Stomach (tissue), 19 donors: ENCODE measurements at places on chromosomes 6 and 20. TPM values are rescaled to one million over a fixed set of nuclear protein-coding genes. Genes with fewer than 3 reads are reported as not detected.

- DNase-seq = no peak
These were observed 154.0 kb downstream of the ZDHHC14 start for GRCh38 chr6:157534977-157535339.

GRCh38 chr20:54170026-54170471 lies 3.7 kb downstream of the CYP24A1 start:
- DNase-seq = no peak

DNA sequence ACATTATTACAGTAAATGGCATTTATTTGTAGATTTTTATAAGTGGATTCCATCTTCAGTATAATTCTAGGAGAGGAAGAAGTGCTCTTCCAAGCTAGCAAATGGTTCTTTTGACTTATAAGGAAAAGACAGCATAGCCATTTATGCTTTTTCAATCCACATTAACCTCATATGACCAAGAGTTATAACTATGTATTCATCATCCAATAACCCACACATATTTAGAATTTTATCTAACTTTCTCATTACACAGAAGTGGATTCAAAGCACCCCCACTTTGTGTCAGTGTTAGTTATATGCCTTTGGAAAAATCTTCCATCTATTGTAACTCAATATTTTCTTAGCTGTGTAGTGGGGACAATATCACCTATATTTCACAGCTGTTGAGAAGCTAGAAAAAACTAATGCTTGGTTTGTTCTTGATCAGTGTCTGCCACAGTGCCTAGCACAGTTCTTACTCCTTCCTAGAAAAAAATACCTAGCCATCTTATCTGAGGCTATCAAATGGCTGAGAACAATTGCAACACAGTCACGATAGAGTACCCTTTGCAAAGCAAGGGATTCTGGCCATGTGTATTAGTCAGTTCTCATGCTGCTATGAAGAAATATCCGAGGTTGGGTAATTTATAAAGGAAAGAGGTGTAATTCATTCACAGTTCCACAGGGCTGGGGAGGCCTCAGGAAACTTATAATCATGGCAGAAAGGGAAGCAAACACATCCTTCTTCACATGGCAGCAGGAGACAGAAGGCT lies 986.3 kb downstream of the TFAP2A start:
- DNase-seq = no peak

DNA sequence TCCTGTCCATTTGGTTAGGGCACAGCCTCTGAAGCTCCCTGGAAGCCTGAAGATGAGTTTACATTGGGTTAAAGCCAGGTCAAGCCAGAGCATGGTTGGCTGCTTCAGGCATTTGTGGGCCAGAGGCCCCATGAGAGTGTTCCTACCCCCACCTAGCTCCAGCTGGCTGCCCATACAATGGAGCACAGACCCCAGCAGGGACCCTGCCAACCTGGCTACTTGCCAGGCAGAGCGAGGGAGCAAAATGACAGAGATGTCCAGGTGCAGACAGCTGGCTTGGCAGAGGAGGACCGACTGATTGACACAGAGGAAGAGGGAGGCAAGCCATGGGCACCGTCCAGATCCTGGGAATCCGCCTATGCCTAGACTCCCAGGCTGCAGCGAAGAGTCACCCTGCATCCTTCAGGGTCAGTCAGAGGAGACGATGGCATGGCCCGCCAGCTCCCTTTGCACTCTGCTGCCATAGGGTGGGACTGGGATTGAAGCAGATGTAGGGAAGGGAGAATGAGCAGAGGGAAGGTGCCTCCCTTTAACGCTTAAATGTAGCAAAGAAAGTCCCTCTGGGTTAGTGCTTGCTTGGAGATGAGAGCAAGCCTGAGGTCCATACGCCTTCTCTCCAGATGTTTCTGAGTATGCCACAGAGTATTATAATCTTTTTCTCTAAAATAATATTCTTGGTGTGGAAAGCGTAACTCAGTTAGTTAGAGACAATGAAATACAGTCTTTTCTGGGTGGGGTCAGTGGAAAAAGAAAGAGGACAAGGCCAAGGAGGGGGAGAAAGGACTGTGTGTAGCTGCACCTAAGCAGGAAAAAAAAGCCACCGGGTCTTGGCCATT lies 77.6 kb upstream of the FYN start:
- DNase-seq = peak; percentile 15

DNA sequence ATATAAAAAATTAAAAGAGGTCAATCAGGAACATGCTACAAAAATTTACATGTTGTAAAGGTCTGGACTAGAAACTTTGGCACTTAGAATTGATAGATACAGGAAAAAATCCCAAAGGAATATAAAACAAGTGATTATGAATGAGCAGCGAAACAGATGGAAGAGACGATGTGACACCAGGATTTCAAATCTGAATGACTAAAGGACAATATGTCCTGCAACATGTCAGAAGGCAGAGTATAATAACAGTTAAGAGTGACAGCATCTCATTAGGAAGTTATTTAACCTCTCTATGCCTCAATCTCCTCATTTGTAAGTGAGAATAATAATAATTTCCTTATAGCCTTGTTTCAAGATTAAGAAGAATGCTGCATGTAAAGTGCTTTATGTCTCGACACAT lies 50.3 kb downstream of the FRK start:
- no peak for DNase-seq

DNA sequence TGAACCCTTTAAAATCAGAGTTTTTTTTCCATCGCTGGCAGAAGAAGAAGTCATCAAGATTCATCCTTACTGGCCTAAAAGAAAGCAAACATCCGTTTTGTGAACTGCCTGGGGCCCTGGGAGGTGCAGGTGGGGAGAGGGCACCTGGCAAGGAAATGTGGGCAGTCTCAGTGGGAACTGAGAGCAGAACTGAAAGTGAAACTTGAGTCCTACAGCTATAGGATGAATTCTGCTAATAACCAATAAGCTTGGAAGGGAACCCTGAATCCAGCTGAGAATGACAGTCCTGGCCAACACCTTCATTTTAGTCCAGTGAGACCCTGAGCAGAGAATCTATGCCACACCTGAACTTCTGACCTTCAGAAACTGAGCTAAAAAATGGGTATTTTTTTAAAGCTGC lies 130.1 kb upstream of the ASCC3 start:
- no peak for DNase-seq

DNA sequence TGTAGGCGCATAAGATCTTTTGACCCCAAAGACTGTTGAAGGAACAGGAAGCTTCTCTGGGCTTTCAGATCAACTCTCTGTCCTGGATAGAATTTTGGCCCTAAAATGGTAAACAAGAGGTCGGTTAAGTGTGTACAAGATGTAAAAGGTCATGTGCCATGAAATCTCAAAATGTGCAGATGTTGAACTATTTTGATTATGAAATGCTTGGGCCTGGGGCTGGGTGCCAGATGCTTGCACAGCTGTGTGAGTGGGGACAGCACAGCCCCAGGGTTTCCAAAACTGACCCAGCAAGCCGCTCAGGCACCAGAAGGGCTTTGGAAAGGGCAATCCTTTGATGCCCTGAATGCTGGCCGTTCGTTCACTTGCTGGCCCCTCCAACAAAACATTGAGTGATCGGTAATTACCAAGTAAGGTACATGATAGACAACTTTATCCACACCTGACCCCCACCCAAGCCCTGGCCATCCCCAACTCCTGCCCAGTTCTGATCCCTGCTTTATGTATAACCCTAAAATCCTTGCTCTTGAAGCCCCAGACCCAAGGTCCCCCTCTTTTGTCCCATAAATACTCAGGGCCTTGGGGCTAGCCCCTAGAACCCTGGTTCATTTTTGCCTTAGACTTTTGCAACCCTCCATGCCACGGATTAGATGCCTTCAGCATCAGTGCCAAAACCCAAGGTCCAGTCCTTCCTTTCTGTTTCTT lies 1.9 kb downstream of the TMEM239 start:
- no peak for DNase-seq

DNA sequence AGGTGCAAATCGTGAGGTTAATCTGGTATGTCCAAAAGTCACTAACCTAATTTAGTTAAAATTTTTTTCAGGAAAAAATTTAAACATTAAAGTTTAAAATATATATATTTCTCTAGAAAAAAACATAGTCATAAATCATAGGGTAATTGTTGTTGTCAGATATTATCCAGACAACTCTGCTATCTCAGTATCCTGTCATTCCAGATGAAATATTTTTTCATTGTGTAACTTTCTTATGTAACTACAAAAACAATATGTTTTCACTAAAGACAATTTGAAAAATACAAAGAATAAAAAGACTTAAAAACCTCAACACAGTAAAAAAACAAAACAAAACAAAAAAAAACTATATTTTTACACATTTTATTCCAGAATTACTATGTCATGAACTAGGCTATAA lies 57.6 kb downstream of the TENT5A start:
- DNase-seq = no peak

DNA sequence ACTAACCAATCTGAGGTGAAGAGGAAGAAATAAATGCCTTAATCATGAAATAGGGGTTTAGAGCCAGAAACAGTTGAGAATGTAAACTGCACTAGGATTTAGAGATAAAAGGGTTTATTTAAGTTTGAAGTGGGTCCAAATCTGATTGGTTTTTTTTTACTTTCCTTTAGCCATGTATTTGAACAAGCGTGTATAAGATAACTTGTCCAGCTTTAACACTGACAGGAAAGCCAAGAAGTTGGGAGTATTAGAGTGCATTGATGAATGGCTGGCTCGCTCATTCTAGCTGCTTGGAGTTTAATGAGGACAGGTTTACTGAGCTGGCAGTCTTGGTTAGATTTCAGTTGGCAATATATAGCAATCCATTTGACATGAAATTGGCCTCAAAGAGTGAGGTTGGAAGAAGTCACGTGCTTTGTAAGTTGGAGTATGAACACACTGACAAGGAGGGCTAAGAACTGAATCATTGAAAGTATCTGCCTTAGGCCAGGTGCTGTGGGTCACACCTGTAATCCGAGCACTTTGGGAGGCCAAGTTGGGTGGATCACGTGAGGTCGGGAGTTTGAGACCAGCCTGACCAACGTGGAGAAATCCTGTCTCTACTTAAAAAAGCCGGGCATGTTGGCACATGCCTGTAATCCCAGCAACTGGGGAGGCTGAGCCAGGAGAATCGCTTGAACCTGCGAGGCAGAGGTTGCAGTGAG lies 13.7 kb downstream of the SRSF3 start:
- peak; percentile 57 for DNase-seq

DNA sequence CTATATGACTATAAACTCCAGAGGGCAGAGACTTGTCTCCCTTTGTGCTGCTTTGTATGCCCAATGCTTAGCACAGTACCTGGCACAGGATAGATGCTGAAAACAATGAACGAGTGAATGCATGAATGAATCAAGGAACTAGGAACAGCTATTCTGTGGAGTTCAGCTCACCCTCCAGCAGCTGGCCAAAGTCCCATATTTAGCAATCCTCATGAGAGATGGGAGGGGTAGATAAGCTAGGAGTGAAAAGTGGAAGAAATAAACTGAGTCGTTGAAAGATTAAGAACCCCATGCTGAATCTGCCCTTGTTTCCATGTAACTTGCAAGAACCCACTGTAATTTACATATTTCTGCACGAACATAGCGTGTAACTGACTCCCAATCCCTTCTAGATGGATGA lies 106.5 kb downstream of the MAFB start:
- no peak for DNase-seq

The PERP gene
- polyA plus RNA-seq = 159 TPM

The GHRH gene
- polyA plus RNA-seq = not detected

The FOXQ1 gene
- 11.7 TPM for polyA plus RNA-seq

The BPI gene
- polyA plus RNA-seq = 0.13 TPM
